ENCODE measurements at places on chromosomes 6 and 20. TPM values are rescaled to one million over a fixed set of nuclear protein-coding genes. Genes with fewer than 3 reads are reported as not detected.

MDFI gene
- total RNA-seq: 7.4 TPM

NKAPL gene
- 1.9 TPM for total RNA-seq

HDGFL1 gene
- not detected for total RNA-seq

MUC22 gene
- total RNA-seq: not detected

CALHM4 gene
- total RNA-seq: not detected

GTPBP2 gene
- total RNA-seq: 71.3 TPM

TOMM34 gene
- 12.5 TPM for total RNA-seq

RALGAPB gene
- 38.1 TPM for total RNA-seq

GABBR1 gene
- 13.1 TPM for total RNA-seq

EBF4 gene
- 1.8 TPM for total RNA-seq

RIN2 gene
- total RNA-seq: 48.9 TPM

ABHD16B gene
- 0.09 TPM for total RNA-seq

SYCP2L gene
- 0.59 TPM for total RNA-seq

TRIM31 gene
- total RNA-seq: not detected

GUCA1A gene
- total RNA-seq: 0.46 TPM

PHACTR3 gene
- total RNA-seq: not detected

NPBWR2 gene
- total RNA-seq: not detected

SNAP91 gene
- 0.05 TPM for total RNA-seq

CHMP4B gene
- 37.4 TPM for total RNA-seq

NRSN1 gene
- total RNA-seq: not detected

MYLK2 gene
- not detected for total RNA-seq

ZSCAN31 gene
- 1.8 TPM for total RNA-seq

ANKRD66 gene
- not detected for total RNA-seq

SLC32A1 gene
- total RNA-seq: not detected

EMILIN3 gene
- not detected for total RNA-seq

CAGE1 gene
- not detected for total RNA-seq

HLA-DRA gene
- not detected for total RNA-seq

SPINT3 gene
- total RNA-seq: not detected

HRH3 gene
- total RNA-seq: not detected

MATN4 gene
- not detected for total RNA-seq

TP53RK gene
- total RNA-seq: 15.7 TPM

MYO6 gene
- total RNA-seq: 28.7 TPM

TGIF2 gene
- total RNA-seq: 9.5 TPM

PROKR2 gene
- not detected for total RNA-seq
